ENCODE measurements at places on chromosomes 4 and X.

DNA sequence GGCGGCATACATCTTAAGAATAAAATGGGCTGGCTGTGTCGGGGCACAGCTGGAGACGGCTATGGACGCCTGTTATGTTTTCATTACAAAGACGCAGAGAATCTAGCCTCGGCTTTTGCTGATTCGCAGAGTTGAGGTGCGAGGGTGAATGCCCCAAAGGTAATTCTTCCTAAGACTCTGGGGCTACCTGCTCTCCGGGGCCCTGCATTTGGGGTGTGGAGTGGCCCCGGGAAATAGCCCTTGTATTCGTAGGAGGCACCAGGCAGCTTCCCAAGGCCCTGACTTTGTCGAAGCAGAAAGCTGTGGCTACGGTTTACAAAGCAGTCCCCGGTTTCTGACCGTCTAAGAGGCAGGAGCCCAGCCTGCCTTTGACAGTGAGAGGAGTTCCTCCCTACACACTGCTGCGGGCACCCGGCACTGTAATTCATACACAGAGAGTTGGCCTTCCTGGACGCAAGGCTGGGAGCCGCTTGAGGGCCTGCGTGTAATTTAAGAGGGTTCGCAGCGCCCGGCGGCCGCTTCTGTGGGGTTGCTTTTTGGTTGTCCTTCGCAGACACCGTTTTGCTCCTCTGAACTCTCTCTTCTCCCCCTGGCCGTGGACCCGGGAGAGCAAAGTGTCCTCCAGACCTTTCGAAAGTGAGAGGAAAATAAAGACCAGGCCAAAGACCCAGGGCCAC lies 1.9 kb downstream of the SHOX start:
- DNase-seq, result peak; percentile 62

- DNase-seq, result no peak
Measured at GRCh38 chrX:80876877-80877276, 67.2 kb upstream of the BRWD3 start.

GRCh38 chr4:84892950-84893349 lies 73.5 kb downstream of the WDFY3 start:
- DNase-seq, result no peak

- no peak for DNase-seq
Measured at GRCh38 chr4:92847026-92847425, 543.3 kb downstream of the GRID2 start.

- DNase-seq, result no peak
Measured at GRCh38 chr4:118345813-118346212, 7.0 kb downstream of the PRSS12 start.

- no peak for DNase-seq
Measured at GRCh38 chrX:23783589-23784469, 856 bp downstream of the SAT1 start.

DNA sequence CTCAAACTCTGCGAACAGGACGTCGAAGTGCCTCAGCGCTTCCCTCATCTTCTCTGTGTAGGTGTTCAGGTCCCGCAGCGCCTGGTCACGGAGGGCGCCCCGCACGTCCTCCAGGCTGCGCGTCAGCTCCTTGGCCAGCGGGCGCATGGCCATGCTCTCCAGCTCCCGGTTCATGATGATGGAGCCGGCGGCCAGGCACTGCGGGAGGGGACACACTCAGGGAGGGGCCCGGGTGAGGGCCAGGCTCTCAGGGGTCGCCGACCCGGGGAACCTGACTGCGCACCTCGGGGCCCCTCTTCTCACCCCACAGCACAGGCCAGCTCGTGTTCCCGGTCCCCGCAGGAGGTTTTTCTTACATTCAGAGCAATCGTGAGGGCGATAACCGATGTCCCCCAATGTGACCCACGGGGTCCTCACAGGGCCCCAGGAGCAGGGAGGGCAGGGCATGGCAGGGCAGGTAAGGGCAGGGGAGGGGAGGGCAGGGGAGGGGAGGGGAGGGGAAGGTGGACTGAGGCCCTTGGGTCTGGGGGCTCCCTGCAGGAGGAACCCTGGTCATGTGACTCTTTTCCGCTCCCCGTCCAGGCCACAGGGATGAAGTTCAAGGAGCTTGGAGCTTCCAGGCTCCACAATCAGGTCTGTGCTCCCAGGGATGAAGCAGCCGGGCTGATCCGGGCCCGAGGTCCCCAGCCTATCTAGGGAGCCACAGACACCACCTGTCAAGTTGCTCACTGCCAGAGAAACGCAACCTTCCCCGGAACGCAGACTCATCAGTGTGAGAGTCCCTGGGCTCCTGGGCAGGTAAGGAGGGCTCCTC lies 77.8 kb upstream of the MXD4 start:
- no peak for DNase-seq

GRCh38 chr4:40405193-40405592 lies 70.1 kb downstream of the CHRNA9 start:
- DNase-seq, result no peak

GRCh38 chr4:22129454-22130029 lies 181.0 kb upstream of the KCNIP4 start:
- no peak for DNase-seq

- DNase-seq, result no peak
Measured at GRCh38 chr4:105022811-105023667, 123.6 kb upstream of the TET2 start.

GRCh38 chr4:23884741-23885140 lies 5.1 kb downstream of the PPARGC1A start:
- no peak for DNase-seq

DNA sequence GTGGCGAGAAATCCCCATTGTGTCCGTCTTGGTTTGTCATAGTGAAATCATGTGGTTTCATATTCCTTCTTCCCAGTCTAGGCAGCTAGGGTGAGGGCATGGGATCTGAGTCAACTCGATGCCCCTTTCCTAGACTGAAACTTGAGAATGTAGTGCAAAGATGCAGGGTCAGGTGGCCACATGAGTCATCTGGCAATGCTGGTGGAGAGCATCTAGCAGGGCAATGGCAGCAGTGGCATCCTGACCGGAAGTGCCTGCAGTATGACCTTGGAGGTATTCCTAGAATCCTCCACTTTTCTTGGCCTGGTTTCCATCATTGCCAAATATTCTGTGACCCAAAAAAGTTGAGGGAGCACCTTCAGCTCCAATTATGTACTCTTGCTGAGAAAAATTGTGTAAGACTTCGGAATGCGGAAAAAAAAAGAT lies 39.1 kb upstream of the TMEM184C start:
- no peak for DNase-seq

- no peak for DNase-seq
Measured at GRCh38 chr4:14336656-14337055, 665.6 kb upstream of the CPEB2 start.

GRCh38 chr4:185437809-185438208 lies 12.0 kb upstream of the UFSP2 start:
- no peak for DNase-seq

- DNase-seq, result no peak
Measured at GRCh38 chrX:153527208-153527607, 9.8 kb downstream of the ATP2B3 start.

GRCh38 chr4:25258980-25259578 lies 25.2 kb downstream of the PI4K2B start:
- DNase-seq, result no peak

DNA sequence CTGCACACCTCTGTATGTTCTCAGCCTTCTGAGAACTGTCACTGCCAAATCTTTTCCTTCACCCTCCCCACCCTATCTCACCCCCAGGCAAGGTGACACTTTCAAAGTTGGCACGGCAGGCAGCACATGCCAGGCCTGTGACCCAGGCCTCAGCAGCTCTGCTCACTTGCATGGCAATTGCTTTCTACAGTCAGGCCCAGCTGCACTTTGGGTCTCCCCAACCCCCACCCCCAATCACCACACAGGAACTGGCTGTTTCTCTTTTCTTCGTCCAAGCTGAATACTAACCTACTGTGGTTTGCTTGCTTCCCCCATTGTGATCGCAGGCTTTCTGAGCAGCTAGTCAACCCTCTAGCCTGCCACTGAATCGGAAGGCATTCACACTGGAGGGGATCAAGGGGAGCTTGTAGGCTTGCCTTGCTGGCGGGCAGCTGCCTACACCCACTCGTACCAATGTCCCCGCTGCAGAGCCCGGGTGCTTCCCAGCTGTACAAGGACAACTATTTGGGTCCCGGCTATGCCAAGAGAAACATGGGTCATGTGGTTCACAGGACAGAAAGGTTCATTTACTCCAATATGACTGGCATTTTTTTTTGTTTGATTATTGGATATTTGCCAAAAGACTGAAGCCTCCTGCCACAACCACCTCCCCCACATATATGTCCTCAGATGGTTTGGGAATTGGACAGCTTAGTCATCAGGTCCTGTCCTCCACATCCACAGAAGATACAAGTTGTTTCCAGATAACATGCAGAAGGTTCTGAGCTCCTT lies 28.1 kb downstream of the SLC25A43 start:
- no peak for DNase-seq

DNA sequence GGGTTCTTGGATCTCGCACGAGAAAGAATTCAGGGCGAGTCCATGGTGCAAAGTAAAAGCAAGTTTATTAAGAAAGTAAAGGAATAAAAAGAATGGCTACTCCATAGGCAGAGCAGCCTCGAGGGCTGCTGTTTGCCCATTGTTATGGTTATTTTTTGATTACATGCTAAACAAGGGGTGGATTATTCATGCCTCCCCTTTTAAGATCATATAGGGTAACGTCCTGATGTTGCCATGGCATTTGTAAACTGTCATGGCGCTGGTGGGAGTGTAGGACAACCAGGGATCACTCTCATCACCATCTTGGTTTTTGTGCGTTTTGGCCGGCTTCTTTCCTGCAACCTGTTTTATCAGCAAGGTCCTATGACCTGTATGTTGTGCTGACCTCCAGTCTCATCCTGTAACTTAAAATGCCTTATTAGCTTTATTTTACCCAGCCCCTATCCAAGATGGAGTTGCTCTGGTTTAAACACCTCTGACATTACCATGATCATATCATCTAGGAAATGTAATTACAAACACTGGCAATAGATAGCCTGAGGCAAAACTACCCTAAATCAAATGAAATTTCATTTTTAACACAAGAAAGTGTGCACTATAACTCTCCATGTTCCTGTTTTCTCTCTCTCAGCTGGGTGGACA lies 94.3 kb upstream of the ATXN3L start:
- DNase-seq, result no peak

- DNase-seq, result no peak
Measured at GRCh38 chrX:31796624-31797023, 724.8 kb upstream of the FTHL17 start.

DNA sequence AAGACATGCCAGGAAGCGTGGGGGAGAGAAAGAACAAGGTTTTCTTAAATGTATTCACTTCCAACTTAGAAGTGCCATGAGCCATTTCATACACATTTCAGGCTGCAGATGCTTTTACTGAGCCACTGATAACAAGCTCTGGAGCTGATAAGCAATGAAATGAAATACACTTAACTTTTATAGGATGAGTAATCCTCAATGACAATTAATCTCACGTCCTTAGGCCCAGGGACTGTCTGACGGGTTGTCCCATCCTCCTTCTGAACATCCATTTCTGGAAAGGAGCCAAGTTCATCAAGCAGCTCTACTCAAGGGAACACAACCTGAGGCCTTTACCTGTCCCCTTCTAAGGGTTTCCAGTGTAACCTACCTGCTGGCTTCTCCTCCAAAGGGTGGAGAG lies 121.2 kb downstream of the PARM1 start:
- DNase-seq, result no peak

GRCh38 chrX:44156726-44157125 lies 183.5 kb upstream of the NDP start:
- no peak for DNase-seq

DNA sequence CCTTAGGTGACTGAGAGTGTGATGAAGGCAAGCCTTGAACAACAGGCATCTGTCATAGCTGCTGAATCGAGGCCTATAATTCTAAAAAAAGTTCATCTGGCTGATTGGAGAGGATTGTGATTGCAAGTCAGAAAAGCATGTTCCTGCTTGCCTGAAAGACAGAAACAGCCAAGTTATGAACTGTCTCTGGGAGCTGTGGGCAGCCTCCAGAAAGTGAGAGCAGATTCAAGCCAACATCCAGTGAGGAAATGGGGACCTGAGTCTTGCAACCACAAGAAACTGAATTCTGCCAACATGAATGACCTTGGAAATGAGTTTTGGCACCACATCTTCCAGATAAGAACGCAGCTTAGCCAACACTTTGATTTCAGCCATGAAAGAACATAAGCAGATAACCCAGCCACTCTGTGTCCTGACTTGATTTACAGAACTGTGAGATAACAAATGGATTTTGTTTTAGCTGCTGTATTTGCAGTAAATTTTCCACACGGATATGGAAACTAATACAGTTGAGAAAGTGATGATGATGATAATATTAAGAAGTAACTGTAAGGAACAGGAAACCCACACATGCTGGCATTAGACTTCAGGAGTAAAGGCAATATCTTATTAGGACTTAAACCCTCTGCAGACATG lies 240.3 kb upstream of the NDST3 start:
- DNase-seq, result no peak

- DNase-seq, result no peak
Measured at GRCh38 chrX:115650916-115651315, 89.9 kb downstream of the PLS3 start.

DNA sequence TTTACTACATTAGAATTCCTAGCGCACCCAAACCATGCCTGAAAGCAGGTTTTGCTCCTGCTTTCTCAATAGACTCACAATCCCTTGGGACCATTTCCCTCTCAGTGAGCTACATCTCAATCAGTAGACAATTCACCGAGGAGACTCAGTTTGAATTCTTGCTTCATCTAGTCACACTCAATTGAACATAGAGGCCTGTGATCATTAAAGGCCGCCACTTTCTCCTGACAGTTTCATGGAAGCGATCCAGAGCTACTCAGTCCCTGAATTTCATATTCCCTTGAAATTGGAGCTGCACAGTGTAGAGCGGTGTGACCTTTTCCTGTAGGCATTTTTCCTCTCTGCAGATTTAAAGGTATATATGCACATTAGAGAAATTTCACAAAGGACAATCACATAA lies 193.9 kb upstream of the SPOCK3 start:
- no peak for DNase-seq

- no peak for DNase-seq
Measured at GRCh38 chr4:10977534-10977933, 293.0 kb upstream of the CLNK start.

GRCh38 chr4:44157611-44158277 lies 290.9 kb downstream of the KCTD8 start:
- no peak for DNase-seq

- no peak for DNase-seq
Measured at GRCh38 chrX:149717803-149718202, 5.9 kb downstream of the MAGEA11 start.

- no peak for DNase-seq
Measured at GRCh38 chrX:136171420-136171819, 24.1 kb downstream of the FHL1 start.

DNA sequence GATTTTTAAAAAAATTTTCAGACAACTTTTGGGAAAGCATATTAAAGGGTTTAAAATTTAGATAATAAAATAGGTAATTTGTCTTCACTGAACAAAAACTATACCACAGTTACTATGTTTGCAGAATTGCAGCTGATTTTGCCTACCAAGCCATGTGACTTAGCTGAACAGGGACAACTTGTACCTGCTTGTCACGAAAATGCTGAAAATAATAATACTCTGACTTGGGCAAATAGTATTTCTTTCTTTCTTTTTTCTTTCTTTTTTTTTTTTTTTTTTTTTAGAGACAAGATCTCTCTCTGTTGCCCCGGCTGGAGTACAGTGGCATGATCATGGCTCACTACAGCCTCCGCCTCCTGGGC lies 225.2 kb upstream of the PPP1R2C start:
- DNase-seq, result no peak

- no peak for DNase-seq
Measured at GRCh38 chrX:49910344-49910743, 12.1 kb upstream of the CLCN5 start.

GRCh38 chrX:13750204-13750603 lies 15.7 kb downstream of the OFD1 start:
- no peak for DNase-seq
